ENCODE measurements at places on chromosomes 12 and 14. TPM values are rescaled to one million over a fixed set of nuclear protein-coding genes. Genes with fewer than 3 reads are reported as not detected.
A peak's percentile ranks its signal among the peaks of the same experiment; 100 is the strongest.

- no peak for ATAC-seq
Observed at GRCh38 chr12:63351370-63351769, 200.4 kb upstream of the AVPR1A start.

- ATAC-seq = no peak
Observed at GRCh38 chr14:54597795-54598443, 31.0 kb downstream of the SAMD4A start.

- no peak for ATAC-seq
Observed at GRCh38 chr12:2266666-2267620, 214.2 kb downstream of the CACNA1C start.

DNA sequence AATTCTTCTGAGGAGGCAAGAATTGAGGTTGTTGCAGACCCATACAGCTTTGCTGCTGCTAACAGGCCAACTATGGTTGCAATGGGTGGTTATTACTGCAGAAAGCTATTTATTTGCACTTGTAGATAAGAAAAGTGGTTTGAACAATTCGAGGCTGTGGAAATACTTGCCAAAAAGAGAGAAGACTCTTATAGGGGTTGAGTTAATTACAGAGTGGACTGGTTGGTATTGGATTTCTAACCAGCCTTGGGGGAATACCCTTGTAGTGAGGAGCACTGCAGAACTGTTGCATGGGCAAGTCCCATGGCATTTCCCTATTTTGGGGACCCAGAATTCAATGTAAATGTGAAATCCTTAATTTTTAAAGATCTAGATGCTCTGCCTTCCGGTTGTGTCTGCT lies 120.5 kb downstream of the KCNMB4 start:
- ATAC-seq = no peak

DNA sequence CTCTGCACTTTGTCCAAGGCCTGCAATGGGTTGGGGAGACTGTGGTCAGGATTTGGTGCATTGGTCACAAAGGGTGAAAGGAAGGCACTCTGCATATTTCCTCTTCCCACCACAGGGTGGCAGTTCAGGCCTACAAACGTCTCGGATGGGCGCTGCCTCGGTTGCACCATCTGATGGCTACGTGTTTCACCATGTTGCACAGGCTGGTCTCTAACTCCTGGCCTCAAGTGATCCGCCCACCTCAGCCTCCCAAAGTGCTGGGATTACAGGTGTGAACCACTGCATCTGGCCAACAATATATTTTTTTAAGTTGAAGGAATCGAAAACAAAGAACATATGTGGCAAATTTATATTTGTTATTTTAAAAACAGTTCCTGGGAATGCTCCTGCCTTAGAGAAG lies 35.1 kb downstream of the TMBIM6 start:
- peak; percentile 96 for ATAC-seq

DNA sequence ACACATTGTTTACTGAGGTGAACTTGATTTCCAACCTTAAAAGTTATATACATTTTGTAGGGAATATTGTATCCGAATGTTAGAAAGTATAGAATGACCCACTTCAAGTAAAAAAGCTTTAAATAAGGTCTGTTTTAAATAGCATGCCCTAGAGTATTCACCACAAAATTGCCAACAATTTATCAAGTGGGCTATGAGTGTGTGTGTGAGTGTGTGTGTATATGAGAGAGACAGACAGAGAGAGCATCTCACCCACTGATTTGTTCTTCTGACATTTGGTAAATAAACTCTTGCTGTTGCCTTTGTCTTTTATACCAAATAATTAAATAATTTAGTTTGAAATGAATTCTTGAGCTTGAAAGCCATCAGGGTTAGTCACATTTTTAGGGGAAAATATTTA lies 29.8 kb upstream of the RAP1B start:
- no peak for ATAC-seq

GRCh38 chr12:126773491-126773890 lies 1493.5 kb upstream of the TMEM132C start:
- no peak for ATAC-seq

GRCh38 chr12:84046859-84047258 lies 865.7 kb downstream of the SLC6A15 start:
- ATAC-seq = no peak

- ATAC-seq = peak; percentile 56
Observed at GRCh38 chr12:9673404-9674225, 4.1 kb downstream of the CLEC2D start.

GRCh38 chr12:4241592-4241991 lies 32.0 kb upstream of the CCND2 start:
- no peak for ATAC-seq

- ATAC-seq = no peak
Observed at GRCh38 chr14:92263681-92264080, 59.3 kb upstream of the SLC24A4 start.

CACNA2D4 gene
- total RNA-seq = 23.0 TPM

BEST3 gene
- not detected for total RNA-seq

ADCY4 gene
- 2.3 TPM for total RNA-seq

P2RX2 gene
- total RNA-seq = not detected

ACSM4 gene
- not detected for total RNA-seq

OR6C4 gene
- total RNA-seq = not detected

TC2N gene
- total RNA-seq = 81.2 TPM

USP44 gene
- 0.82 TPM for total RNA-seq

SIX6 gene
- not detected for total RNA-seq

SPTB gene
- total RNA-seq = 0.15 TPM

PPP2R5E gene
- total RNA-seq = 27.0 TPM

LRRC10 gene
- not detected for total RNA-seq

All from activated T-helper 17 cell treated with anti-CD3 and anti-CD28 coated beads, Interleukin-2, amount 50 U/mL, for 72 hours (primary cell).